ENCODE measurements at places on chromosomes 12 and 14.
A peak's percentile ranks its signal among the peaks of the same experiment; 100 is the strongest.

- no peak for DNase-seq
Measured at GRCh38 chr12:33047666-33048065, 151.1 kb upstream of the PKP2 start.

DNA sequence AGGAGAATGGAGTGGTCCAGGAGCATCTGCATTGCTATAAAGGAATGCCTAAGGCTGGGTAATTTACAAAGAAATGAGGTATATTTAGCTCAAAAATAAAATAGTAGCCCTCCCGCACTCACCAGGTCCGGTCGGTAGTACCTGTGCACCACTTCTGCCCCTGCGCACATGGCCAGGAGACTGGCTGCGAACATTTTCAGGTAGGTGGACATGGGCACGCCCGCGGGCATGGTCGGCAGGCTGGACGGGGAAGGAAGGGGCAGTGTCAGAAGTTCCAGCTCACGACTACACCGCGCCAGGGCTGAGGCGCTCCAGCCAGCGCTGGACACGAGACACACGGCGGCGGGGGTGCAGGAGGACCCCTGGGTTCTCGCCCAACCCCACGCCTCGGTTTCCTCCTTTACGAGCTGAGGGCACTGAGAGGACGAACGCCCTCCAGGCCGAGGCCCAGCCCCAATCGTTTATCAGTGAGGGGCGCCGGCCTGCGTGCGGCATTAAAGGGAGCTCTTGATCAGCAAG, 9.1 kb upstream of the TDG start:
- DNase-seq, result no peak

GRCh38 chr14:97224016-97224415, 426.8 kb downstream of the VRK1 start:
- DNase-seq, result no peak

DNA sequence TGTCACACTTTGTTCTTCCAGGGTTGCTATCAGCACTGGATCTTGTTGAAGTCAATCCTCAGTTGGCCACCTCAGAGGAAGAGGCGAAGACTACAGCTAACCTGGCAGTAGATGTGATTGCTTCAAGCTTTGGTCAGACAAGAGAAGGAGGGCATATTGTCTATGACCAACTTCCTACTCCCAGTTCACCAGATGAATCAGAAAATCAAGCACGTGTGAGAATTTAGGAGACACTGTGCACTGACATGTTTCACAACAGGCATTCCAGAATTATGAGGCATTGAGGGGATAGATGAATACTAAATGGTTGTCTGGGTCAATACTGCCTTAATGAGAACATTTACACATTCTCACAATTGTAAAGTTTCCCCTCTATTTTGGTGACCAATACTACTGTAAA, 23.7 kb downstream of the VTI1B start:
- no peak for DNase-seq

DNA sequence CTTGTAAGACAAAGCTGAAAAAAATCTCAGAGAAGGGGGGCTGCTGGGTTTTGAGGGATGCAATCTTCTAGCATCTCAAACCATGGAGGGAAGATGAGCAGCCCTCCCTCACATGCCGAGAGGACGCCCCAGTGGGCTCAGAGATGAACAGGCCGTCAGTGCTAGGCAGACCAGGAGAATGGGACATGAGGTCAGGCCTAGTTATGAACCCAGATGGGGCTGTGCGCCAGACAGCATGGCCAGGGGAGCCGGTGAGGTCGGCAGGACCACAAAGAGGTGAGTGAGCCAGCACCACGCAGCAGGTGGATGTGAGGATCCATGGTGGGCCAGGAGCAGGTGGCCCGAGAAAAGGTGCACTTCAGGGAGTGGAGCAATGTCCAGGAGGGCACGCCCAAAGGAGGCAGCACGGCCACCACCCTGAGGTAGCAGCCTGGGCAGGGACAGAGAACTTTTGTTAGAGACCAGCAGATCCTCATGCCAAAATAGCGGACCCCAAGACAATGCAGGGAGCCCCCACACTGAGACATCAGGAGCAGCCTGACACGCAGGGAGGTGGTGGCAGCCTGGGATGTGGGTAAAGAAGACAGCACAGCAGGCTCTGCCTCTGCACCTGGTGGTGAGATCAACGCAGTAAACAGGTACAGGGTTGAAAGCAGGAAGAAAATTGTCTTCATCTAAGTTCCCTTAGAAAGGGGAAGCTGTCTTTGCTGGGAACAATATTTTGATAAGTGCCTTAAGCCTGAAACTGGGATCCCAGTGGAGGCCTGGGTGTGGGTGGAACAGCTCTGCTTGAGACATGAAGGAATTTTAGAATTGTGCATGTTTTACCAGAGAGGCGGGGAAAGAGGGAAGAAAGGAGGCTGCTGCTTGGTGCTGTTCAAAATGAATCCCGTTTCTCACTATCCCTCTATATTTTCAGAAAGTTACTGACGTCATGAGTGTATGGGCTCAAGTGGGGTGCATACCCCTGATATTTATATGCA, 17.8 kb upstream of the MCRS1 start:
- no peak for DNase-seq

- DNase-seq, result no peak
Measured at GRCh38 chr14:57884175-57884574, 18.3 kb upstream of the SLC35F4 start.

- DNase-seq, result no peak
Measured at GRCh38 chr12:52774629-52775250, 2.4 kb downstream of the KRT76 start.

GRCh38 chr14:94679106-94679810, 67.1 kb downstream of the SERPINA3 start:
- no peak for DNase-seq

GRCh38 chr12:120453977-120454376, 7.7 kb downstream of the GATC start:
- peak; percentile 39 for DNase-seq

DNA sequence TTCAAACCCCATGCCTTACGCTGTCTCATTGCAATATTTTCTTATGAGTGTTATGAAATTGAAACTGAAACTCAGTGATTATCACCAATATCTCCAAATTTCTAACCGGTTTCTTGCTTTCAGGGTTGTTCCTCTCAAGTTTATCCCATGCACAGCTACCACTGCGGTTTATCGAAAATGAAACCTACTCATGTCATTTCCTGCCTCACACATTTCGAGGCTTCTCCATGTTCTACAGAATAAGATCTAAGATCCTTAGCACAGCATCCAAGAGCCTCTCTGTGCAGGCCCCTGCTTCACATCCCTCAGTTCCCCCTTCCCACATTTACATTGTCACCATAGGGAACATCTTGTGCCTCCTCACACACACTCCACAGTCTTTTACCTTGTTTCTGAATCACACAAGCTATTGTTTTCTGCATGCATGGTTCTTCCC, 45.5 kb upstream of the FAR2 start:
- DNase-seq, result no peak

GRCh38 chr12:77229640-77230442, 164.5 kb upstream of the E2F7 start:
- DNase-seq, result no peak

DNA sequence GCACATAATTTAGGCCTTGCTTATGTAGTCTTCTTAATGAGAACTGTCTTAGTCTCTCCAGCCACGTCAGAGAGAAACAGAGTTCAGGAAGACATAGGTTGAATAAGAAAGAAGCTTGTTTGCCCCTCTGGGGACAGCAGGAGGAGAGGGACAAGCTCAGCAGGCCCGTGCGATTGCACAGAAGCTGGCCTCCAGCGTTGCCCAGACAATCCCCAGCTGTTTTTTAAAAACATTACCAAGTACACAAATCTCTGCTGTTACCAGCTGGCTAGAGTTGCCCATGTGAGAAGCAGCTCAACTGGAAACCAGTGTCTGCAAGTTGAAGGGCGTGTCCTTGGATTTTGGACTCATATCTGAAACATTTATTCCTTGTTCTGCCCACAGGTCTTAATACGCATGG, 232.6 kb downstream of the EFCAB11 start:
- no peak for DNase-seq

GRCh38 chr12:90287585-90287984, 578.9 kb upstream of the ATP2B1 start:
- no peak for DNase-seq

GRCh38 chr14:105426416-105427130, 6.9 kb downstream of the MTA1 start:
- no peak for DNase-seq

GRCh38 chr12:57330992-57331391, 80.0 kb upstream of the STAC3 start:
- DNase-seq, result no peak

DNA sequence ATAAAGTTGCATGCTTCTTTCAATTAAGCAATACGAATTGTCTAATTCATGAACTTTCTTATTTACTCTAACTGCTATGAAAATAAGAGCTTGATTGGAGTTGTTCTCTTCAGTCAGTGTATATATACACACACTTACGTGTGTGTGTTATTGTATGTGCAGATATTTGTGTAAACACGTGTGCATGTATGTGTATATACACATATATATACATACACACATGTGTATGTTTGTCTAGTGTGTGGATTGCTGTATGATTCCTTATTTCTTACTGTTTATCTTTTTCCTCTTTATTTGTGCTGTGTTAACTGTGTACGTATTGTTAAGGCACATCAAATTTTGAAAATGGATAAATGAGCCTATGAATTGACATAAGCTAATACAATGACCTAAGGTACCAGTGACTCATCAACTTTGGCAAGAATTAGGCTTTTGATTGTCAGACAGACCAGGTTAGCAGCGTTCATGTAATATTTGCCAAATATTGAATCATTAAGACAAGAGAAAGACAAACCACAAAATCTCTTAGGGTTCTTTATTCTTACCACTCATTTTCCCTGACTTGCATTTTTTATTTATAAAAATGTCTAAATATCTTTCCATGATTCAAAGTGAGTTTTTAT, 423.9 kb downstream of the SOX5 start:
- DNase-seq, result no peak

GRCh38 chr12:94286583-94287244, 138.3 kb downstream of the PLXNC1 start:
- DNase-seq, result no peak

DNA sequence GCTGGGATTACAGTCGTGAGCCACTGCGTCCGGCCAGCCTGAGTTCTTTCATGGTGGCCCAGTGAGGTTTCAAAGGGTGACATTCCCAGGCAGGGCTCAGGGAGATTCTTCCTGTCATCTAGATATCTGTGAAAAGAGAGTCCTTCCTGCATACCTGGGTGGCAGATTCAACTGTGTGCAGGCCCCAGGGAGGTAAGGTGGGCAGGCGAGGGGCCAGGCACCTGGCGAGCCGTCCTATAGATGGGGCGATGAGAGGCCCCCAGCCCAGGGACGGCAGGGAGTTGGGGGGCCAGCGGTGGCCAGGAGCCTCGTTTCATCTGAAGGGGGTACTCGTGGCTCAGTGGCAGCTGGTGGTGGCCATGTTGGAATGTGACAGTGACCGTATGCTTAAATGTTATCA, 7.1 kb upstream of the EP400 start:
- no peak for DNase-seq

DNA sequence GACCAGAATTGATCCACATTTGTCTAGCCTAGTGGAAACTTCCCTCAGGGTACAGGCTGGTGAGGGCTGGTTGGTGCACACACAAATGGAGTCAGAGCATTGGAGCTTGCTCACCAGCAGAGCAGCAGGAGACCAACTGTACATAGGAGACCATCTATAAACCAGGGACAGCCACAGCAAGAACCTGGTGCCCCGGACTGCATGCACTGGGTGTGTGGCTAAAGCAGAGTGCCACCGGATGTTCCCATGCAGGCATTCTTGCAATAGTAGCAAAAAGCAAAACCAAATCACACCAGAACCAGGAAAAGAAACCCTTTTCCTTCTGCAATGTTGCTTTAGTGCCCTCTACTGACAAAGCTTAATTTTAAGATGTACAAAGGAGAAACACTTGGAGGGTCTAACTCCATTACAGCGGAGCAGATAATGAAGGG, 136.4 kb downstream of the MDGA2 start:
- DNase-seq, result no peak

GRCh38 chr12:49675137-49675536, 32.1 kb downstream of the FMNL3 start:
- DNase-seq, result no peak

DNA sequence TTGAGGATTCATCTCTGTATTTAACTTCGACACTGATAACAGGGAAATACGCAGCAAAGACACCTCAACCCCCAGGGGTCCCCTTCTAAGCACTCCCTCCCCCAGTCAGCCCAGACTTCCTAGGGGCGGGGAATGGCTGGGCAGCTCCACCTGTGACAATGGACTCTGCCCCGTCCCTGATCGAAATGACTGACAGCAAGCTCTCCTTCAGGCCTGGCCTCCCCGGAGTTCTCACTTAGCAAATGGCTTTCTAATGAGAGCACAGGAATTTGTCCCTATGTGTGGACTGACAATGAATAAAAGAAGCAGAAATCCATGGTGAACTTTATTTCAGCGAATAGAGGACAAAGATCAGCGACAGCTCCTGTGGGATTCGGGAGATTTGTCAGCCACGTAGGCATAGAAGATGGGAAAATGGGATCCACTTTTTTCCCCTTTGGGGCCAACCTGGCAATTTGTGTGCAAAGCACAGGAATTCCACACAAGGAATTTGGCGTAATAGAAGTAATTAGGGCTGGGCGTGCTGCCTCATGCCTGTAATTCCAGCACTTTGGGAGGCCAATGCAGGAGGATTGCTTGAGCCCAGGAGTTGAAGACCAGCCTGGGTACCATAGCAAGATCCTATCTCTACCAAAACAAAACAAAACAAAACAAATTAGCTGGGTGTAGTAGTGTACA, 63.8 kb downstream of the TNFAIP2 start:
- DNase-seq, result no peak

- no peak for DNase-seq
Measured at GRCh38 chr14:41393512-41393911, 213.2 kb upstream of the LRFN5 start.

DNA sequence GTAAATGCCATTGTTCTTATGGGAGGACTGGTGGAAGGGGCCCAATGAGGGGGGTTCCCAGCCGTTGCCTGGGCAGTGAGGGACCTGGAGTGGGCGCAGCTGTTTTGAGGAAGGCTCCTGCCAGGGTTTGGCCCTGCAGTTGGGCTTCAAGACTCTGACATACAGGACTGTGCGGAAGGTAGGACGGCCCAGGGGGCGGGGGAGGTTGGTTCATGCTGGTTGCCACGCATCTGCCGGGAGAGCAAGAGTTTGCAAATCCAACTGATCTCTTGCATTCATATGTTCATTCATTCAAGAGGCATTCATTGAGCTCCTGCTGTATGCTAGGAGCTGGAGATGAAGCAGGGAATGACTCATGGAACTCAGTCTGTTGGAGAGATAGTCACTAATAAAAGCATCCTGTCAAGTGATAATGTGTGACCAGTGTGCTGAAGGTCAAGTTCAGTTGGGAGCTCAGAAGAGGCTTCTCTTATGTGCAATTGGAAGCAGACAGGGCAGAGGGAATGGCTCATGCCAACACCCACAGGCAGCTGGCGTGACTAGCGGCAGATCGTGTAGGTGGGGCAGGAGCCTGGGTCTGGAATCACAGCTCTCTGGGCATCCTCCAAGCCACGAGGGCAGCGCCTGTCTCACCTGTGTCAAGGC, 7.8 kb downstream of the SH2B3 start:
- no peak for DNase-seq

- DNase-seq, result no peak
Measured at GRCh38 chr12:120892265-120892664, 11.9 kb downstream of the SPPL3 start.

- no peak for DNase-seq
Measured at GRCh38 chr14:68191567-68192321, 372.2 kb downstream of the RAD51B start.

GRCh38 chr12:124434354-124434753, 133.1 kb downstream of the NCOR2 start:
- no peak for DNase-seq
